Stimulated activated CD8-positive, alpha-beta memory T cell treated with anti-CD3 and anti-CD28 coated beads, Interleukin-4, amount 100 ng/mL, for 4 hours (primary cell): ENCODE measurements at places on chromosomes 2 and 18.

- DNase-seq, result no peak
Observed at GRCh38 chr2:99867770-99868169, 274.6 kb downstream of the AFF3 start.

GRCh38 chr2:141714496-141714895 lies 416.3 kb downstream of the LRP1B start:
- DNase-seq, result no peak

DNA sequence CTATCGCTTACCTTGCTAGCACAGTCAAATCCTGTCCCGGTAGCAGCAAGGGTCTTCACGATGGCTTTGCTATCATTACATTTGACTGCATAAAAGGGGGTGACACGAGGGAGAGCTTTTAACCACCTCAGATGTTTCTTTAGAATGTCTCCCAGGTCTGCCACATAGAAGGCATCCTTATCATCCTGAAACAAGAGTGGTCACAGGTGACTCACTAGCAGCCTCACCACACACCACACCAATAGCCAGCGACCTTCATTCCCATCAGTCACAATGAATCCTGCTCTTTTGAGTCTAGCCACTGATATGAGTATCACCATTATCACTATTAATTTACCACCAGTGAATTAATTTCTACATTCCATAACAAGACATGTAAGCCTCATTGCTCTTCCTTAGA lies 3.7 kb downstream of the ODC1 start:
- DNase-seq, result no peak

DNA sequence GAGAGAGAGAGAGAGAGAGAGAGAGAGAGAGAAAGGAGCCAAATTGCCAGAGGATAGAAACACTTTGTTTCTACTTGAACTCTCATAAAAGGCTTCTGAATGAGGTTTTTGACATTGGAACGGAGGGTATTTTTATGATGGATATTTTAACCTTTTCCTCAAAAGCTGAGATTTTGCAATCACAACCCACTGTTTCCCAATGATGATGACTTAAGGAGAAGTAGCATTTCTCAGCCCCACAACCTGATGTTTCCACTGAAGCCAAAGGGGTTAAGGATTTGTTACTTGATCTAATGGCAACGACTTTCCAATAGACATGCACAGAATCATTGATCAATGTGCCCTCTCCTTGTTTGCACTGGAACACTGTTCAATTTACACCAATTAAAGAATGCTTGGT lies 67.1 kb upstream of the POU3F3 start:
- no peak for DNase-seq

- no peak for DNase-seq
Observed at GRCh38 chr2:201363857-201364560, 6.9 kb upstream of the FLACC1 start.

DNA sequence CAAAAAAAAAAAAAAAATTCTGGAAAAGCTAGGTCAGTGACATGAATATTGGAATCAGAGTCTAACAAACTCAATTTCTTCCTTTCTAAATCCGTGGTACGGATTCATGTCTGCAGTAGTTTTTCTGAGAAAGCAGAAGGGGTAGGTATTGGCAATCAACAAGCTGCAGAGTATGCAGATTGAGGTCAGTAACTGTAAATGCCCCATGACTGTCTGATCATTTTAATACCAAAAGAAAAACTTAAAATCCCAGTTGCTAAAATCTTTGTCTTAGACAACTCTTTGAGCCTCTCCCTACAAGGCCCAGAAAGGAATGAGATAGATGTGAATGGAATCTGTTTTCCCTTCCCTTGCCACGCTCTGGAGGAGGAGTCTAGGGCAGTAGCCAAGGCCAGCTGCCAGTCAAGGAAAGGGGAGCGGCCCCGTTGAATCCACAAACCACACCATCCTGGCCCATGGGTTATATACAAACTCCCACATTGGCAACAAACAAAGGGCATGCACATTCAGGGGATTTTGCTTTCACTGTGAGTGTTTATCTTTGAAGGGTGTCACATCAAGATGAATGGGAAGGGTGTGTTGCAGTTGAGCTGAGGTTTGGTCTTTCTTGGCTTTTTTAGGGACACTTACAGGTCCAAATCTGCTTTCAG lies 6.1 kb upstream of the CASP8 start:
- DNase-seq, result no peak

DNA sequence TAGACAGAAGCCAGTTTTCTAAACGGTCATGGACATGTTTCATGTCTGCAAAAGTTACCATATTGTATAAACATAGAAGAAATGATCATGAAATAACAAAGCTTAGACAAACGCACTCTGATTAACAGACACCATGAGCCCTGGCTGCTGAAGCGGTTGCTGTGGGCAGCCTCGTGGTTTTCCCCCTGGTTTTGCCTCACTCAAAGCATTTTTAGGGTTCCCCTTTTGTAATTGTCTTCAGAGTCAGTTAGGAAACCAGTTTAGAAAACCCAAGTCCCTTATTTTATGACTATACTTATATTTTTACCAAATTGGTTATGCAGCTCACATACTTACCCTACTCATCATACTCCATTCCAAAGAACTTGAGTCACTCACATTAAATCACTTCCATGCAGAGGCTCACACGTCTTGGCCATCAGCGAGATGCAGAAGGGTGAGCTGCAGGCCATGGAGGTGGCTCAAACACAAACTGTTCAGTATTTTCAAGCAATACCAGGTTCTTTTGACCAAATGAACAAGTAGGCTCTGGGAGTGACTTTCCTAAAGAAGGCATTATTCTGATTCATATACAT lies 105.6 kb upstream of the SALL3 start:
- DNase-seq, result no peak

GRCh38 chr2:180656455-180656847 lies 324.0 kb upstream of the UBE2E3 start:
- no peak for DNase-seq

- DNase-seq, result no peak
Observed at GRCh38 chr2:145815933-145816332, 1296.0 kb upstream of the ZEB2 start.

DNA sequence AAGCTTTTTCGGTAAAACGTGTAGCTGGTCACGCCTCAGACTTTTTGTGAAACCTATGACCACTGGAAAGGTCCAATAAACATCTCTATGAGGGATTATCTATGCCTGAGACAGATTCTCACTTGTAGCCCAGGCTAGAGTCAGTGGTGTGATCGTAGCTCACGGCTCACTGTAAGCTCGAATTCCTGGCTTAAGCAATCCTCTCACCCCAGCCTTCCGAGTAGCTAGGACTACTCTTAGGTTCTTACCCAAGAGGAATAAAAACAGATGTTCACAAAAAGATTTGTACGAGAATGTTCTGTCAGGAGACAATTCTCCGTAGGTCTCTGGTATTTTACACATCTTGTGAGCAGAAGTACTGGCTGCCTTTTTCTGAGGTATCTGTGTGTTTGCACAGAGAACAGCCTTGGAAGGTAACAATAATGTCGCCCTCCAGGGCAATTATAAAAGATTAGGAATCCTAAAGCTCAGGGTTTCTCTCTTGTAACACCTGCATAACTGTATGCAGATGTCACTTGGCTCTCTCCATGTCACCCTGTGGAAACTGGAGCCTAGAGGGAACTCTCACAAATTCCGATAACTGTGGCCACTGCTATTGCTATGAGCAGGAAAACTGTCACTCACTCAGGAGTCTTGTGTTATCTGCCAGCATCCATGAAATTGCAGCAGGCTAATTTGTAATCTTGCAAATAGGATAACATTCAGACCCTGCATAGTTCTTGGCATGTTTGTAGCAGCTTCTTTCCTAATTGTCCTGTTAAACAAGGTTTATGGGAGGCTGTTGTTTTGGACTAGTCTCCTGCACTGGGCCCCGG lies 25.5 kb upstream of the RALBP1 start:
- no peak for DNase-seq

- no peak for DNase-seq
Observed at GRCh38 chr2:26034637-26034992, 731 bp downstream of the RAB10 start.

GRCh38 chr18:46224181-46224775 lies 120.1 kb downstream of the HAUS1 start:
- DNase-seq, result no peak

DNA sequence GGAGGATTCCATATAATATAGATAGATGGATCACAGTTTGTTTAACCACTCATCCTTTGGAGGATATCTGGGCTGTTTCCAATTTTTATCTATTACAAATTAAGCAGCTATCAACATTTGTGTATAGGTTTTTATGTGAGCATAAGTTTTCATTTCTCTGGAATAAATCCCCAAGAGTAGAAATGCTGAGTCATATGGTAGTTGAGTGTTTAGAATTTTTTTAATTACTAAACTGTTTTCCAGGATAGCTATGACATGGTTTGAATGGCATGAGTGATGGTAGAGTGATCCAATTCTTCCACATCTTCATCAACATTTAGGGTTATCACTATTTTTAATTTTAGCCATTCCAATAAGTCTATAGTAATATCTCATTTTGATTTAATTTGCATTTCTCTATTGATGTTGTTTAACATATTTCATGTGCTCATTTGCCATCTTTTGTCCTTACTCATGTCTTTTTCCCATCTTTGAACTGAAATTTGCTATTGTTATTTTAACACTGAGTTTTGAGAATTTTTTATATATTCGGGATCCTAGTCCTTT lies 31.4 kb downstream of the ABCB11 start:
- no peak for DNase-seq

- no peak for DNase-seq
Observed at GRCh38 chr18:9804517-9805104, 81.2 kb upstream of the TXNDC2 start.

DNA sequence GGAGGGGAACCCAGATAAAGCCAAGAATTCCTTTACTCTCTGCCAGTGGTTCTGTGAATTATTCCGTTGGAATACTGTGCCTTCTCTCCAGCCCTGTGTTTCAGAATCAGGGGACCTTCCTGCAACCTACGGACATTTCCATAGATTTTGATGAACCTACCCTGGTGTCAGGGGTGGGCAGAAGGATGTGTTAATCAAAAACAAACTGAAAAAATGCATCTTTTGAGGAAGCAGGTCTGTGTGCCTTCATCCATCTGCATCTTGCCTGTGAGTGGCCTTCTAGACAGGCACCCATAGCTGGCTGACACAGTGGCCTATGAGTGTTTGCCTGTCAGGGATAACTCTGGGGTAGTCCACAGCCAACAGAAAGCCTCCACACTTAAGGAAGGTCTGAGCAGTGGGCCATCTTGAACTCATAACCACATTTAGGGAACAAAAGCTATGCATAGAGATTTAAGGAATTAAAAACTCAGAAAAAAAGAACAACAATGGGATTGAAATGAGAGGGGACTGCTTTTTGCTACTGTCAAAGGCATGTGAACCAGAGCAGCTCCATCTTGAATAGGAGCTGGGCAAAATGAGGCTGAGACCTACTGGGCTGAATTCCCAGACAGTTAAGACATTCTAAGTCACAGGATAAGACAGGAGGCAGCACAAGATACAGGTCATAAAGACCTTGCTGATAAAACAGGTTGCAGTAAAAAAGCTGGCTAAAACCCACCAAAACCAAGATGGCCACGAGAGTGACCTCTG lies 45.9 kb upstream of the ITGA6 start:
- no peak for DNase-seq

GRCh38 chr18:23238152-23238531 lies 102.9 kb downstream of the CABLES1 start:
- DNase-seq, result no peak

DNA sequence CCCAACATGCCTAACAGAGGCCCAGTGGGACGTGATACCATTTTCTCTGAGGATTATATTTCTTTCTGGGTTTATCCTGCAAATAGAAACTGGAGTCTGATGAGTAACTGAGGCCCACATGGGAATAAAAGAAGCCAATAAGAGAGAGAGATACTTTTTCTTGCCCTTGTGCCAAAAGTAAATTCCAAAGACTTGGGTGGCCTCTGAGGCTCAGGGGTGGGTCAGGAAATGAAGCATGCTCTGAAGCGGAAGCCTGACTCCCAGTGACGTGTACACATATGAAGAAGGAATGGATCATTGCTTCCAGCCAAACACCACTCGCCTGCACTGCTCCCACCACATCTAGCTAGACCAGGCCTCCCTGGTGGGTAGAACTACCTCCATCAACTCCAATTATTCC lies 273.6 kb upstream of the NCKAP5 start:
- DNase-seq, result no peak

- DNase-seq, result no peak
Observed at GRCh38 chr18:23228102-23229061, 93.1 kb downstream of the CABLES1 start.

GRCh38 chr2:149561309-149561926 lies 26.2 kb downstream of the MMADHC start:
- DNase-seq, result no peak

DNA sequence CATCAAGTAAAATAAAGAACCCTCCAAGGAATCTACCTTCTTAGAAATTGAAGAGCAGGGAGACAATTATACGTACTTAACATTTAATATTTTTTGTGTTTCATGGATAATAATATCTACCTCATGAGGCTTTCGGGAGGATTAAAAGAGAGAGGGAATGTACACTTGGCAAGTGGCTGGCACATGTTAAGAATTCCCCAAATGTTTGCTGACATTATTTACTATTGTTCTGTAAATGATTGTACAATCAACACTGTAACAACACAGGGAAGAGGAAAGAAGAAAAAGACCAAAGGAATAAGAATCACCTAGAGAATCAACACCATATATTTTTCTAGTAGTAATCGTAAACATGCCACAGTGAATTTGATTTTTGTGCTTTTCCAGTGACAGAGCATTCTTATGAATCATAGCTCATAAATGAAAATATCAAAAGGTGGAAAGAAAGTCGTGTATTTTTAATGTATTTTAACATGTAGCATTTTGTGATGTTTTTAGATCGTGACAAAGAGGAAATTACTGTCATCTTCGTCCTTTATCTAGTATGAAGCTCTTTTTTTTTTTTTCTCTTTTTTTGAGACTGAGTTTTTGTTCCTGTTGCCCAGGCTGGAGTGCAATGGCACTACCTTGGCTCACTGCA lies 67.3 kb downstream of the B3GNT2 start:
- no peak for DNase-seq

DNA sequence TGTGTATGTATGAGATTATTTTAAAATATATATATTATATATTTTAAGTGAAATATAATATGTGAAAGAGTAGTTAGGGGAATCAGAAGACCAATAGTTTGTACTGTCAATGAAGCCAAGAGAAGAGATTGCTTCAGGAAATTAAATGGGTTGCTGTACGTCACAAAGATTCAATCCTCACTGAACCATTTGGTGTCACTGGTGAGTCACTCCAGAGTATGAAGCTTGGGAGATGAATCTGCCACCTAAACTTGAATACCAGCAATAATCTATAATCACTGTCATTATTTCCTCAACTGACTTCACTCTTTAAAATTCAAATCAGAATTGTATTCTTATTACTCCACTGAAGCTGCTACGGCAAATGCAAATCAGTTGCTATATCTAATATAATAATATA lies 41.9 kb upstream of the SCN9A start:
- no peak for DNase-seq

GRCh38 chr2:159137511-159138241 lies 148.8 kb downstream of the WDSUB1 start:
- DNase-seq, result no peak

DNA sequence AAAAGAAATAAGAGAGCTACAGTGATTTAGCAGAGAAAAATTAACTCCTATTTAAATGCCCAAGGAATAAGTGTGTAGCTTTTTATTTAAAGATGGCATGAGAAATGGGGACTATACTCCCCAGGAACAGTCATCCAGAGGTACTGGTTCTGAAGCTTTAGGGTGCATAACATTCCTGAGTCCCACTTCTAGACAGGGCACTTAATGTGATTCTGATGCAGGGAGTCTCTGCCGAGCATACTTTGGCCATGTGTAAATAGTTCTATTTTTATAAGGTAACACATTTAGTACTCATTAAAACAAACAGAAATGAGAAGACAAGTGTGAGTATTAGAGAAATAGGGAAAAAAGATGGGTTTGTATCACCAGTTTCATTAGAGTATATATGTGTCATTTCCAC lies 154.7 kb upstream of the WDSUB1 start:
- no peak for DNase-seq

GRCh38 chr2:235031686-235032373 lies 80.0 kb downstream of the SH3BP4 start:
- no peak for DNase-seq
